CD4-positive, alpha-beta T cell (primary cell): ENCODE measurements at places on chromosomes 2 and 18. TPM values are rescaled to one million over a fixed set of nuclear protein-coding genes. Genes with fewer than 3 reads are reported as not detected.

- no peak for DNase-seq
These were observed 33.6 kb downstream of the MC4R start for GRCh38 chr18:60339018-60339417.

DNA sequence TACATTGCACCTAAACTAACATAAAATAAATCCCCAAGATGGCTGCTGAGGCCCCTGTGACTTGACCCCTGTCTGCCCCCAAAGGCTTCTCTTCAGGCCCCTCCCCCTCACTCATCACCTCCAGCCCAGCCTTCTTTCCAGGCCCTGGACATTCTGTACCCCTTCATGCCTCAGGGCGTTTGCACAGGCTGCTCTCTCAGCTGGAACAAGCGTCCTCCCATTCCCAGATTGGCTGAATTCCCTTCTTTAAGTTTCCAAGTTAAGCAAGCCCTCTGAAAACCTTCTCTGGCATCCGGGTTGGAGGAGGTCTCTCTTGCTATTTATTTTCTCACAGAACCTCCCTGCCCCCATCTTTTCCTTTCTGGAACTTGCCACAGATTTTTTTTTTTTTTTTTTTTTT is 165.2 kb upstream of the BCL2L11 start:
- no peak for DNase-seq

Gene C2orf15
- total RNA-seq: 2.8 TPM

DNA sequence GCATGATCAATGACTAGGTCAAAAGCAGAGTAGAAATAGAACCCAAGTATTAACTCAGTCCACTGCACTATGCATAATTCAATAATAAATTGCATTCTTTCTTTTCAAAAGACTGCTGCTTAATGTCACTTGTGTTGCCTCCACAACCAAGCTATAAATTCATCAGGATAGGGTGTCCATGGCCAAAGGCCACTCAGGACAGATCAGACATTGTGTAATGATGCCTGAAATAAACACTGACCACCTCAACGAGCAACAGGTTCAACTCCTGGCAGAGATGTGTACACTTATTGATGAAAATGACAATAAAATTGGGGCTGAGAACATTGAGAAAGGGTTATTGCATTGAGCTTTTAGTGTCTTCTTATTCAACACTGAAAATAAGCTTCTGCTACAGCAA is 194.5 kb upstream of the SPOPL start:
- no peak for DNase-seq

Gene UGT1A10
- total RNA-seq: not detected
